ENCODE measurements at places on chromosomes 4 and X.
A peak's percentile ranks its signal among the peaks of the same experiment; 100 is the strongest.

- no peak for DNase-seq
These were observed 409.7 kb downstream of the GLUD2 start for GRCh38 chrX:121457096-121457495.

DNA sequence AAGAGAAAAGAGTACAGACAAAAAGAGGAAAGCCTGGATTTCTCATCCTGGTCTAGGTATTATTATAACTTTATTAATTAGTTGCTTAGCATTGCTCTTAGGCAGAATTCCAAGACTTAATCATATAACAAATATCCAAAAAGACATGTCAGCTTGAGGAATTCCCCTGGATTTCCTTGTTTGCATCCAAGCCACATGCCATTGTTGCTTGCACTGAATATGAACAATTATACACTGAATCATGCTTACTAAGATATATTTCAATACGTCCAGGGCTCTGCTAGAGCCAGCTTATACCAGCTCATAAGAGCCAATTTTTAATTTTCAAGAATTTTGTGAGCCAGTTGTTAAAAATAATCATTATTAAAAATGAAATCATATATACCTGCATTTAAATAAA is 5.5 kb upstream of the TLR10 start:
- no peak for DNase-seq

DNA sequence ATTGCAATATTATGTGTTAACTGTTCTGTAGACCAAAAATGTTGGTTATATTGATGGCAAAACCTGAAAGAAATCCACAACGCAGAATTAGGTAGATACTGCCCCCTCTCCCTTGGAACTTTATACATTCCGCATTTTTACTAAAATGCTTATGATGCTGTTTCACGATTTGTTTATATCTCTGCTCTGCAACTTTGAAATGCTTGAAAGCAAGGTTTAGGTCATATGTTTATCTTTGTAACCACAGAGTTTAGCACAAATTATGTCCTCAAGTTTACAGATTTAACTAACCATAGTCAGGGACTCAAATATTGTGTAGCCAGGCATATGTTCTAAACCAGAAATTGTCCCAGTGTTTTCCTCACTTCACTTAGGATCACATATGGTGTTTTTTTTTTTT is 66.1 kb upstream of the H2AZ1 start:
- no peak for DNase-seq

- DNase-seq = peak; percentile 75
These were observed 752 bp downstream of the FRAS1 start for GRCh38 chr4:78057600-78058550.

GRCh38 chr4:105620640-105621323 is 68.4 kb downstream of the ARHGEF38 start:
- no peak for DNase-seq

DNA sequence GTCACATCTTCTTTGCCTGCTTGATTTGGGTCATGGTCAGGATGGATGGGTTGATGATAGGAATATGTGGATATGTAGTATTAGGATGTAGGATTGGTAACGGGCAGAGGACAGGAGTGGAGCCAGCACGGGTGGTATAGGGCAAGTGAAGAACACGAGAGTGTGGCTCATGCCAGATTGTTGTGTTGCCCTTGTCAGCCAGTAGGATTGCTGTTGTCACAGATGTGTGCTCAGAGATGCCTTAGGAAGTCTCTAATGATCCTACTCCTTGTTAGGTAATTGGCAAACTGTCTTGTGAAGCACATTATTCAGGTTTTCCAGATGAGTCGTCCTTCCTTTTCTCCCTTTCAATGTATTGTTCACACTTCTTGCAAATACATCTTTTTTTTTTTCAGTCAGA is 5.5 kb downstream of the ATP10D start:
- DNase-seq = no peak

DNA sequence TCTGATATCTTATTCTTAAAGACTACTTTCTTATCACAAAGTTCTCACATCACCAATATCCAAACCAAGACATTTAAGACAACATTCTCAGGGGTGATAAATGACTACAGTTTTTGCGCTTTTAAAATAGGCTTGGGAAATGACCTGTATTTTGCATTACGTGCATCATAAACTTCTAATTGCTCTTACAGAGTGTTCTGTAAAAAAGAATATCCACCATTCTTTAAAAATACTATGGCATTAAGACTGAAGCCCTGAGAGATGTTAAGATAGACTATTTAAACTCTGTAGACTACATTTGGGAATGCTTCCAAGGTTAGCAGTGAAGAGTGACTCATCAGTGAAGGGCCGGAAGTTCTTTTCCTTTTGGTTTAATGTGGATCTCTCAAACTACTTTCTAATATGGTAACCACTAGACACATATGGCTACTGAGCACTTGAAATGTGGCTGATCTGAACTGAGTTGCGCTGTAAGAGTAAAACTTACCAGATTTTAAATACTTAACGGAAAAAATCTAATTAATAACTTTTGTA is 518.8 kb upstream of the FTHL17 start:
- no peak for DNase-seq

DNA sequence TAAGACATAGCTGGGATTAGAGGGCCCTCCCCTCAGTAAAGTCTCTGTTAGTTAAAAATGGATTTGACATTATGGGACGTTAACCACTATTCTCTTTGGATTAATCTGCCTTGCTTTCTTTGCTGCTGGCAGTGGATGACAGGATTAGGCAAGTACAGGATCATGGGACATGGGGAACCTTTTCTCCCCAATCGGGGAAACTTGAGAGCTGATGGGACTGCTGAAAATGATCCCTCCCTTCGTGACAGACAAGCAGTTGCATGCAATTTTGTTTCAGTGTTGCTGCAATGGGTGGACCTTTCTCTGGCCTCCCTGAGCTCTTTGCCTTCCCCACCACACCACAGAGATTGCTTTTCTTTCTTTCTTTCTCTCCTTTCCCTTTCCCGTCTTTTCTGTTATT is 120.2 kb upstream of the BANK1 start:
- no peak for DNase-seq

DNA sequence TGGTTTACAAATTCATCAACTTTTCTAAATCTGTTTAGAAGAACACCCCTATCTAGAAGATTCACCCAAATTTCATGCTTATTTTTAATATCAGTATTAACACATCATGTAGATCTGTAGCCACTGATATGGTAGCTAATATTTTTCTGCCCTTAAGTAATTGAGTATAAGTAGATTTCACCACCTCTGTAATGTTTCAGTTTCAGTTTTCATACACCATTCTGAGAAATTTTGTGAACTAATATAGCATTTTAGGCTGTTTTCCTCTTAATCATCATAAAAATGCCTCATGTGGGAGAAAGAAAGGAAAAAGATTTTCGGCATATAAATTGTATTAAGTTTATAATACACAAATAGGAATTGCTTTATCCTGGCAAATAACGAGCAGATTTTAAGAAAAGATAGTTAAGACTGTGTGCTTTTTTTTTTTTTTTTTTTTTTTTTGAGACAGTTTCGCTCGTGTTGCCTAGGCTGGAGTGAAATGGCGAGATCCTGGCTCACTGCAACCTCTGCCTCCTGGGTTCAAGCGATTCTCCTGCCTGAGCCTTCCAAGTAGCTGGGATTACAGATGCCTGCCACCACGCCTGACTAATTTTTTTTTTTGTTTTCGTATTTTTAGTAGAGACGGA is 21.4 kb upstream of the RBPJ start:
- no peak for DNase-seq

DNA sequence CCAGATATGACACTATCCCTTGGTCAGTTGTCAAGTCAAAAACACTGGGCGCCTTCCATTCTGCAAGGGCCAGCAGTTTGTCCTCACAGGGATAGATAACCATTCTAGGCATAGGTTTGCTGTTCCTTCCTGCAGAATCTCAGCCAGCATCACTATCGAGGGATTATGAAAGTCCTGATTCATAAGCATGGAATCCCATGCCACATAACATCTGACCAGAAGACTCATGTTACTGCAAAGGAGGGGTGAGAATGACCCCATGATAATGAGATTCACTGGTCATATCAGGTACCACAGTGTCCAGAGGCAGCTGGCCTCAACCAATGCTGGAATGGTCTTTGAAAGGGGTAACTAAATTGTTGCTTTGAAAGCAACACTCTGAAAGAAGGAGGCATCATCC is 84.7 kb downstream of the OTC start:
- no peak for DNase-seq

- DNase-seq = no peak
These were observed 189.9 kb downstream of the PTTG2 start for GRCh38 chr4:38149997-38150671.

DNA sequence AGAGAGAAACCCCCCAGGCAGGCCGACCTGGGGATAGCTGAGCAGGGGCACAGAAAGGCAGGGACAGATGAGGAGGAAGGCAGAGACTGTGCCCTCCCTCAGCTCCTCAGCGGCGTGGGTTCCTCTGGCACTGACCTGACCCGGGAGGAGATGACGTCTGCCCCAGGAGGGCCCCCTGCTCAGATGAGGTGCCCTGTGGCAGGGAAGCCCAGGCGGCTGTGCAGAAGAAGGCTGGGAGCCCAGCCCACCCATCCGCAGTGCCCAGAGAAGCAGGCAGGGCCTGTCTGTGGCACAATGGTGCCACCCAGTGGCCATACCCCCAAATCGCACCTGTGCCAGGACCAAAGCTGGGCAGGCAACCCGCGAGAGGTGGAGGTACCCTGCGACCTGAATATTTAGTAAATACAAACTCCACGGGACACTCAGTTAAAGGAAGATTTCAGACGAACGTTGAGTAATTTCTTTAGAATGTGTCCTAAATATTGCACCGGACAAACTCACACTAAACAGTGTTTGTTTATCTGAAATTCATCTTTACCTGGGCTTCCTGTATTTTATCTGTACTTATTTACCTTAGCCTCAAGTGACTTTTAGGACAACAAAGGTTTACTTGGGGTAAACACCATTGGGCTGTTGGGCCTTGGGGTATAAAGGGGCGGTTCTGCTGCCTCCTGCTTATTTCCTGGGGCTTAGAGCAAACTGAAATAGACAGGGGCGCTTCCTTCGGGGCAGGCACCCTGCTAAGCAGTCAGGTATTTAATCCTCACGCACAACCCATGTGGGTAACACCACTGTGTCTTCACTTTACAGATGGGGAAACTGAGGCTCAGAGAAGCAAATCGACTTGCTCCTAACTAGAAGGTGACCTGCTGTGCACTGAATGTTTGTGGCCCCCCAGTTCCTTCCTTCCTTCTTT is 46.5 kb upstream of the HMX1 start:
- peak; percentile 65 for DNase-seq

GRCh38 chr4:147928400-147928799 is 196.5 kb downstream of the ARHGAP10 start:
- no peak for DNase-seq
